ENCODE measurements at places on chromosomes 11 and 22.
A peak's percentile ranks its signal among the peaks of the same experiment; 100 is the strongest.

GRCh38 chr11:113014262-113015097 is 53.3 kb downstream of the NCAM1 start:
- peak; percentile 85 for DNase-seq

GRCh38 chr11:77568916-77569675 is 20.7 kb upstream of the AQP11 start:
- no peak for DNase-seq

DNA sequence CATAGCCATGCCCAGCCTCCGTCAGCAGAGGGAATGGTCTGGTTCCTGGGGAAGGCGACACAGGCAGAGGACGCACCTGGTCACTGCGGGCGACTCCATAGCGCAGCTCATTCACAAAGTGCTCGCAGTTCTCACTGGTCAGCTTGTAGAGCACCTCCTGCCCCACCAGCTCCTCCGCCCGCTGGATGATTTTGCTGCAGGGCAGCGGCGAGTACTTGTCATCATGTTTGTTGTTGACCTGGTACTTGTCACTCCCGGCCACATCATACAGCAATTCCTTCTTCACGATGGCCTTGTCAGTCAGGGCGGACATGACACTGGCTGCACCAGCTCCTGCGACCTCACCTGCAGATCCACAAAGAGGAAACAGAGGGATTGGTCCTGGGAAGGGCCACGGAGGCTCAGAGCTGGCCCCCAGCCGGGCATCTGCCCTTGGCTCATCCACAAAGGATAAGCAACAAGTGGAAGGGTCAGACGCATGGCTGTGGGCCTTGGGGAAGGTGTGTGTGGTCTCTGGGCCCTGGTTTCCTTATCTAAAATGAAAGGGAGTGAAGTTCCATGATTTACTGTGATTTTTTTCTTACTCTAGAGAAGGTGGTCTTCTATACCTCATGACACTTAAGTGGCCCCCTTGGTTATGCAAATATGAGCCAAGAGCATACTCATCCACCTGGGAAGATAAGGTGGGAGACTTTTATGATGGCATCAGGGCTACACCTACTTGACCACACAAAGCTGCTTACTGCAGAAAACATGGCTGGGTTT is 24.0 kb downstream of the PLAAT3 start:
- no peak for DNase-seq

- DNase-seq: peak; percentile 37
Observed at GRCh38 chr11:26994631-26995095, 751 bp downstream of the FIBIN start.

DNA sequence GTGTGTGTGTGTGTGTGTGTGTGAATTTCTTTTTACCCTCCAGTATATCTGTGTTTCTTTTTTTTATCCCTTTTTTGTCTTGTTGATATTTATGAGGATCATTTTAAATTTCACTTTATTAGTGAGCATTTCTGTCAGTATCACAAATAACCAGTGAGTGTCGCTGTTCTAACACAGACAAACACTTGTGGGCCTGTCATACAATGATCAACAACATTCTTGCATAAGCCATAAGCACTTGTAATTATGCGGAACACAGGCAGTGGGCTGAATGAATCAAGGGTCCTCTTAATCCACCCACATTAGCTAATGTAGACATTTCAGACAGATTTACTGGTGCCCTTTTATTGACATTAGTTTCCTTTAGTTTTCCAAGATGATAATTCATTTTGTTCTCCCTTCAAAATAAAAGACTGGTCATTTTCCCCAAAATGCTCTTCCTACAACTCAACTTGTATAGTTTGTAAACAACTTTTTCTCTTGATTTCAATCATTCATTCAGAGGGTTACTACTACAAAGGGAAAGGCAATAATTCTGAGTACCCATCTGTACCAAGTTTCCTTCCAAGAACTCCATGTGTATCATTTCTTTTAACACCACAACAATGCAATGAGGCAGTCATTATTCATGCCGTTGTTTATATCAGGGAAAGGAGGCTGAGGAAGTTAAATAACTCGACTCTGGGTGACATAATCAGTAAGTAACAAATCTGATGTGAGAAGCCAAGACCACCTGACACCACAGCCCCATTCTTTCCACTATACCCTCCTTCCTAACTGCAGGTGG is 34.5 kb upstream of the ANO3 start:
- DNase-seq: no peak

DNA sequence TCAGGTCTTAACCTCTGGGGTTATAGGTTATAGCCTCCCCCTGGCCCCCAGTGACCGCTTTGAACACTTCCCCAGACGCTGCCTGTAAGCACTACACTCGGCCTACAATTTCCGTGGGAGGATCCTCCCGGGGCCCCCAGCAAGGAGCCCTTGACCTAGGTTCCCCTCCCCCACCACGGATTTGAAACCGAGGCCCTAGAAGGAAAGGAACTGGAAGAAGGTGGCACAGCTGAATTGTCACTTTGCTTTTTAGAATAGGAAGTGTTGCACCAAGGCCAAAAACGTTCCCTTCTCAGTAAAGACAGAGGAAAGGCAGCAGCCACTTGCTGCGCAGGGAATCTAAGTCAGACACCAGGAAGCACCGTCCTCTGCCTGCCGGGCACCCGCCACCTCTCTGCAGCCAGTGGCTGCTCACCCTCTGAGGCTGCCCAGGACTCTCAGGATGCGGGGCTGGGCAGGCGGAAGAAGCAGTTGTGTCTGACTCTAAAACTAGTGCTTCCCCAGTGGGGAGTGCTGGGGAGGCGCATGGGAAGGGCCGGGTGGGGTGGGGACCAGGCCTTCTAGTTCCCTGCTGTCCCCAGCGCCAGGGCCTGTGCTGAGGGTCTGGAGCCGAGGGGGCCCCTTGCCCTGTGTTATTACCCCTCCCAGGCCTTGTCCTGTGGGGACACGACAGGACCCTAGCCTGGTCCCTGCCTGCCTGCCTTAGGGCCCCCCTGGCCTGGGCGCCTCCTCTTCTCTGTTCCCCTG is 7.9 kb upstream of the FLRT1 start:
- DNase-seq: no peak

DNA sequence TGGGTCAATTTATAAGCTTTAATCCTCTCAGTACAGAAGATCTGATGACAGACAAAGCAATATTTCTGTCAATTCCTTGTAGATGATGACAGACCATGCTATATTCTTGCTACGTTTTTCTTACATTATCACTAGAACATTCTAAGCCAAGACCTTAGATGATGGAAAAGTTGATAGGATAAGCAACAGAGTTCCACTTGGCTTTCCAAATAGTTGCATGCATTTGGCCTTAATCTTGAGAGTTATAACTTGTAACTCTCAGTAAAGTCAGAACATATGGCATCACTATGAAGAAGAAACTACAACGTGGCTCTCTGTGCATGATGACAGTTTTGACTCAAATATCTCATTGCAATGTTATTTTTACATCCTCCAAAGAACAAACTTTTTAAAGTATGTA is 544.3 kb upstream of the LRRC4C start:
- no peak for DNase-seq

DNA sequence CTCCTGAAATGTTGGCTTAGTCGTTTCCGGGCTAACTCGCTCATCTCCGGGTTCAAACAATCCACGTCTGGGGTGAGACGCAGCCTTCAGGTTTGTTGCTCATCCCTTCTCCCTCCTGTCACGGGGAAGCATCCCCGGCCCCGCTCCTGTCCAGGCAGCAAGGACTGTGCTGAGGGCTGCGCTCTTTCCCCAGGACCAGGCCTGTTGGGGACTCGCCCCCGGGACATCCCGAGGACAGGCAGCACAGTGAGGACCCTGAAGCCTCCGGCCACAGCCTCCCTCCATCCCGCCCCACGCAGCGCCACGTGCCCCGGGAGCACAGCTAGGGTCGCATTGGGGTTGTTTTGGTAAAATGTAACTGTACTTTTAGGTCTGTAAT is 252.0 kb downstream of the BRD1 start:
- no peak for DNase-seq

- no peak for DNase-seq
Observed at GRCh38 chr22:38833061-38833460, 10.8 kb downstream of the NPTXR start.

Data from left ventricle myocardium superior (tissue), 1 donor.